NCI-H1092 treated with DMSO at 0.1 percent for 48 hours (cell line): ENCODE measurements at places on chromosomes 1 and 21.

- DNase-seq, result no peak
These were observed 7.5 kb upstream of the G0S2 start for GRCh38 chr1:209667708-209668107.

DNA sequence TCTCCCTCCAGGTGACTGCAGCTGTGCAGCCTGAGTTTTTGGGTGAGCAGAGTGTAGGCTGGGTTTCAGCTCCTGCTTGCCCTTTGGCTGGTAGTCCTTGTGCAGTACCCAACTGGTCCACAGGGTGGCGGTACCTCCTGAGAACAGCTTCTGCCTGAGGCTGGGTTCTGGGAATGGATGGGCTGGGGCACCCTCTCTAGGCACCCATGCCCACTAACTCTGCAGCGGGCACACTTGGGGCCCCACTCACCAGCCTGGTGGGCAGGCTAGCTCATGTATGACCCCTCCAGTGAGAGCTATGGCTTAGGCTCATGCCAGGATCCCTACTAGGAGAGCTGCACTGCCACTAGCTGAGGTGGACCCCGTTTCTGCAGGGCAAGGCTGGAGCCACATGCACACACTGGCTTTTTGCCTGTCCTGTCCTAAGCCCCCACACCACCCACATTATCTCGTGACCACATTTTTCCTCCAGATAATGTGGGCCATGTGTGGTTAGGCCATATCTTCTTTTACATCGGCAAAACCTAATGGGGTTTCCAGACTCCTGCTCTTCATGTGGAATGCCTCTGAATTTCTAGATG lies 15.5 kb upstream of the GSTM4 start:
- peak; percentile 45 for DNase-seq

GRCh38 chr1:184456189-184456588 lies 69.4 kb downstream of the C1orf21 start:
- DNase-seq, result no peak

DNA sequence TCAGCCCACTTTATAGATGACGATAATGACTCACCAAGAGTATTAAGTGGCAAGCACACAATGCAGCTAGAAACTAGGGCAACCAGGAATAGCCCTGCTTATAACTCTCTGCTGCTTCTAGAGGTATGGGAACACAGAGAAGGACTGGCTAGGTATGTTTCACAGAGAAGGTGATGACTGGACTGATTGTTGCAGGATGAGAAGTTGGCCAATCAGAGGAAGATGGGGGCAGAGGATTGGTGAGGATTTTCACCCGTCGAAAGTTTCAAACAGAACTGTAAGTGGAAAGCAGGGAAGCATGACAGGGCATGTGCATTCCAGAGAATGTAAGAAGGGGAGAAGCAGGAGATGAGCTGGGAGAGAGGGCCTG lies 222.4 kb upstream of the JUN start:
- no peak for DNase-seq

DNA sequence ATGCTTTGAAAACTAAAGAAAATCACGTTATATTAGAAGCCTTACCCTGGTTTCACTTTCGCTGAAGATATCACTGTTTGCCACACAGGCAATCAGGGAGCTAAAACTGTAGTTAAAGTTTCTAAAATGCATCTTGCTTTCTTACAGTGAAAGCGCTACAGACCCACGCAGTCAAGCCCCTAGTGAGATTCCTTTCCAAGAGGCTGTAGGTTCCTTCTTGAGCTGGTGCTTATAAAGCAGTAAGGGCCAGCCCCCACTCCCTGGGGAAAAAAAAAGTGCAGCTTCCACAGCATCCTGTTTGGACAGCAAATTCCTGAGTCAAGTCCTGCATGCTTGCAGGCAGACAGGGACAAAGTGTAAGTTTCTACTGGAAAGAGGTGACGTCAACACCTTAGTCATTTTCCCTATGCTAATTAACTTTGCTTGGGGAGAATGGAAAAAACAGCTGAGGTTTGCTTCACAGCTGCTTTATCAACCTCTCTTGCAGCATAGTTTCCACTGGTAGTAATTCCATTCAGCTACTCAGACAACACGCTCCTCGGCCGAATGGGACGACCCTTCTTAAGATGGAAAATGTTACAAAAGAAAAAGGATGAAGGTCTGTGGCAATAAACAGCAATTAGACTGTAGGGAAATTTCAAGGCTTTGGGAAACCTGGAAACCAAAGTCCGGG lies 14.7 kb upstream of the KCNE1 start:
- no peak for DNase-seq

GRCh38 chr1:97074771-97075170 lies 353.2 kb downstream of the PTBP2 start:
- DNase-seq, result no peak

GRCh38 chr1:146036241-146036964 lies 14.9 kb upstream of the HJV start:
- peak; percentile 76 for DNase-seq

GRCh38 chr21:41600116-41600515 lies 92.2 kb upstream of the TMPRSS2 start:
- DNase-seq, result no peak
